ENCODE measurements at places on chromosomes 13 and 19.

DNA sequence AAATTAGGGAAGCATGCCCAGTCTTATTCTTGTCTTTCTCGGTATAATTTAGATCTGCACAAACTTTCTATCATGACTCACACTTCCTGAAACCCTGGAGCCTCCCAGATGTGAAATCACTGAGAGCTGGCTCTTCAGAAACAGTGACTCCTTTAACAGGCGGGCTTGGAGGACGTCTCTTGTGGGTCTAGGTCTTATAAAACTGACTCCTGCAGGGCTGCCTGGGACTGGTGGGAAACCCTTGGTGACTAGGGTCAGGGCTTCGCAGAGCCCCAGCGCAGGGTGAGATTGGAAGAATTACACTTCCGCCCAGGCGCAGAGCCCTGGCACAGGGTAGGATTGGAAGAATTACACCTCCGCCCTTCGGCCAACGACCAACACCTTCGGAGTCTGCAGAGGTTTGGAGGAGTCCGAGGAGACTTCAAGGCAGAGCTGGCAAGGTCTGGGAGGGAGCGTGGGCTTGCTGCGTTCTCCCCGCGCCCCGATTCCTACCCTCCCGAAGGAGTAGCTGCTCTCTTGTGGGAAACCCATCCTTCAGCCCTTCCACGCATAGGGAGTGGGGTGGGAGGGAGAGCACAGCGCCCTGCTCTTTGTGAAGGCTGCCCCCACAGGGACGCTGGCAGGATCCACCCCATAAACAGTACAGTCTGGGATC lies 43.4 kb upstream of the MAP3K10 start:
- no peak for DNase-seq

GRCh38 chr19:35587321-35587720 lies 1.3 kb downstream of the PMIS2 start:
- DNase-seq = no peak

DNA sequence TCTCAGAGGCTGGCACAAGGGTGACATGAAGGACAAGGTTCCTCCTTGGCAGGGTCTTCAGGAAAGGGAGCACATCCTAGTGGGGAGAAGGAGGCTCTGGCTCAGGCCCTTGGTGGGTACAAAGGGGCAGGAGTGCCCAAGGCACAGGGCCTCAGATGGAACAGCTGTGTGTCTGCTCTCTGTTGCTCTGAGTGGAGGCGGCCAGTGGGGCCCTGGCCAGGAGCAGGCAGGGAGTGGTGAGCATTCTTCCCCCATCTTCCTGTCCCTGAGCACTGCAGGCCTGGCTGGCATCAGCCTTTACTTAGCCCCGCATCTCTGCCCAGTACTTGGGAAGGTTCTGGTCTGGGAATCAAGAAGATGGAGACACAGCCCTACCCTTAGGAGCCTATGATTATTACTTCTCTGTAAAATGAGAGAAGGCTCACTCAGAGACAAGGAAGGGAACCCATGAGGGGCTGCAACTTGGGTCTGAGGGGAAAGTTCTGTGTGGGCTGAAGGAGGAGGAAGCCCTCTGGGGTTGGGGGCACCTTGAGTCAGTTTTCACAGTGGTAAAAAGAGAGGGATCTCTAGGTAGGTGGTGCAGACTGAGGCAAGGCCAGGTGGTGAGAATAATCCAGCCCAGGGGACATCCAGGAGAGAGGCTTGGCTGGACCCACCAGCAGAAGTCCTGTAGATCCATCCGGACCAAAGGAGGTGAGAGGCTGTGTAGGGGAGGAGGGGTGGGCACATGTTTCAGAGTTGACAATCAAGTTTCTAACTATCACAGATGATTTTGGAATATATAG lies 173.5 kb downstream of the TSHZ3 start:
- DNase-seq = no peak

GRCh38 chr19:2791440-2791839 lies 6.1 kb downstream of the THOP1 start:
- DNase-seq = no peak

DNA sequence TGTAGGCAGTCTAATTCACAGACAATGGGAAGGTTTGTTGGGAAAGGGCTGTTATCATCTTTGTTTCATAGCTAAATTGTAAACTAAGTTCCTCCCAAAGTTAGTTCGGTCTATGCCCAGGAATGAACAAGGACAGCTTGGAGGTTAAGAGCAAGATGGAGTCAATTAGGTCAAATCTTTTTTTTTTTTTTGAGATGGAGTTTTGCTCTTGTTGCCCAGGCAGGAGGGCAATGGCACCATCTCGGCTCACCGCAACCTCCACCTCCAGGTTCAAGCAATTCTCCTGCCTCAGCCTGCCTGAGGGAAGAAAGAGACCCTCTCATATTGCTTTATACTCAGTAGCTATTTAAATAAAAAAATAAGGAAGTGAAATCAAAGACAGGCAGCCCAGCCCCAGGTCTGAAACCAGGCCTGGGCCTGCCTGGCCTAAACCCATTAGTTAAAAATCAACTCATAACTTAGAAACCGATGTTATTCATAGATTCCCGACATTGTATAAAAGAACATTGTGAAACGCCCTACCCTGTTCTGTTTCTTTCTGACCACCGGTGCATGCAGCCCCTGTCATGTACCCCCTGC lies 297.4 kb upstream of the SGCG start:
- DNase-seq = no peak

DNA sequence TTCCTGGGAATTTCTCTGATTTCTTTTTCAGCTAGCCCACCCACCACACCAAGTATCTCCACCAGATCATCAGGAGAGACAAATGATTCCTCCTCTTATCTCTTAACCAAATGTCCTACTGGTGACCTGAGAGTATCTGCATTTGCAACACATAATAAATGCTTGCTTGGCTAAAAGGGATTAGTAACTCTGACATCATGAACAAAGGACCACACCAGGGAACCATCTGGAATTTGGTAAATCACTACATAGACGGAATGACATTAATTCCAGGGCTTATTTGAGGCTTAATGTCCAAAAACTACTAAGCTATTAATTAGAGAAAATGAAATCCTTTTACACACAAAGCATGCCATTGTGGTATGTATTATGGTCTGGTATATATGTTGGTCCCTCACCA lies 139.0 kb downstream of the RAP2A start:
- no peak for DNase-seq

DNA sequence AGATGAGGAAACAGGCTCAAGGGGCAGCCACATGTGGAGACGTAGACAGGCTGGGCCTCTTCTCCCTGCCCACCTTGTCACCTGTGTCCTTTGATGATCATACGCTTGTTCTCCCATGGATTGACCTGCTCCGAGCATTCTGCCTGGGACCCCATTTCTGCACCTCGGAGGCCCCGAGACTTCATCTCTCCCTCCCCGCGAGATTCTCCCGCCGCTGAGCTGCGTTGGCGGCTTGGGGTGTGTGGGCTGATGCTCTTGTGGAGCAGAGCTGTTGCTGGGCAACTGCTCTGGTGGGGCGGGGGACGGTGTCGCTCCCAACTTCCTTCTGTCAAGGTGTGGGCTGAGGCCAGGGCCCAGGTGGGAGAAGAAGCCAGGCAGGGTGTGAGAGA lies 22.1 kb downstream of the MAST3 start:
- DNase-seq = no peak

- peak; percentile 16 for DNase-seq
Observed at GRCh38 chr13:110354715-110355473, 47.8 kb downstream of the COL4A2 start.

- no peak for DNase-seq
Observed at GRCh38 chr13:24624801-24625231, 55.4 kb upstream of the ATP12A start.

DNA sequence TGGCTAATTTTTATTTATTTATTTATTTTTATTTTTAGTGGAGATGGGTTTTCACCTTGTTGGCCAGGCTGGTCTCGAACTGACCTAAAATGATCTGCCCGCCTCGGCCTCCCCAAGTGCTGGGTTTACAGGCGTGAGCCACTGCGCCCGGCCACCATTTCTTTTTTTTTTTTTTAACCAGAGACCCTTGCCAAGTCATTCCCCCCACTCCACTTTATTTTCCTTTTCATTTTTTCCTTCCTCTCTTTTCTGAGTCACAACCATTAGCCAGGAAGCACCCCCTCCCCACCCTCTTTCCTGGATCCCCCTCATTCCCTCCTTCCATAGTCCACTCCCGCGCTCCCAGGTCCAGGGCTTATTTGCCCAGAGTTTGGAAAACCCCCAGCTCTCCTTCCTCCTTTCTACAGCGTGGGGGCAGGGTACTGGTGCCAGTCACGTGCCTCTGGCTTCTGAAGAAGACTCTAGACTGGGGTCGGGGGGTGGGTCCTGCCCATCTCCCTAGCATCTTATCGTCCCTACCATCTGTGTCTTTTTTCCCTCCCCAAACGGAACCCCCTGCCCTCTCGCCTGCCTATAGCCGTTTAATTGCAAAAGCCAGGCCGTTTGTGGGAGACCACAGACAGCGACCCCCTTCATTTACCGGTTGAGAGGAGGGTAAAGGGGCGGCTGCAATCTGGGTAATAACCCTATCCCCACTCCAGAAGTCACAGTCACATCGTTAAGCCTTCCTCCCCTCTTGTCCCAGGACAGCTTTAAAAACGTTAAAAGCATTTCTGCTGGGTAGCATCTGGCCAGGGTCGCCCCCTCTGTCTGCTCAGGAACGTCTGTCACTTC lies 1.1 kb upstream of the CALR start:
- no peak for DNase-seq

DNA sequence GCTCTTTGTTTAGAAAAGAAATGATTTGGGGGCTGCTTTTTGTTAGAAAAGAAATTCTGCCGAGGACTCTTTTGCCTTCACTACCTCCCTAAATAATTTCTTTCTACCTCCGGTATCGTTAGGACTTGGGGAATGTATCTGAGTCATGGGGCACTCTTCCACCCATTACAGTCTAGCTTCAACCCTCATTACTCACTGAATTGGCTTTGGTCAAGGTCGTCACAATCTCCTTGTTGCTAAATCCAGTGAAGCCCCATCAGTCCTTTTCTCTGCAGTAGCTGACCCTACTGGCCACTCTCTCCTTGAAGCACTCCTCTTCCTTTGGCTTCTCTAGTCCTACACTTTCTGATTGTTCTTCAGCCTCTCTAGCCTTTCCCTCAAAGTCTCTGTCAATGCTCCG lies 34.0 kb downstream of the WDR87 start:
- DNase-seq = no peak

DNA sequence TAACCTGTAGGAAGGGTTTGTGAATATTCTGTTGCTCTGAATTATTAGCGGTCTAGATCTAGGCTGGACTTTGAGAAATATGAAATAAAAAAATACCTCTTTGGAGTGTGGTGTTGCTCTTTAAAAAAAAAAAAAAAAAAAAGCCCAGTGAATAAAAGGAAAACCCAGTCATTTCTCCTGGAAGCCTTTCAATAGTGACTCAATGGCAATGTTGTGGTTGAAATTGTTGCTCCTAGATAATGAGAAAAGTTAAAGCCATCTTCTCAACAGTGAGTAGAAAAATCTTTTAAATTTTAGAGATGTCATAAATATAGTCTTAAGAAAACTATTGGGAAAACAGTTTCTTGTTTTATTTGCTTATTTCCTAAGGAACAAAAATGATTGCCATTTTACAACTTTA lies 135.3 kb downstream of the RFC3 start:
- no peak for DNase-seq

GRCh38 chr13:88281841-88282240 lies 610.7 kb downstream of the SLITRK5 start:
- DNase-seq = no peak

- DNase-seq = no peak
Observed at GRCh38 chr13:108225440-108225839, 7.2 kb downstream of the ABHD13 start.

DNA sequence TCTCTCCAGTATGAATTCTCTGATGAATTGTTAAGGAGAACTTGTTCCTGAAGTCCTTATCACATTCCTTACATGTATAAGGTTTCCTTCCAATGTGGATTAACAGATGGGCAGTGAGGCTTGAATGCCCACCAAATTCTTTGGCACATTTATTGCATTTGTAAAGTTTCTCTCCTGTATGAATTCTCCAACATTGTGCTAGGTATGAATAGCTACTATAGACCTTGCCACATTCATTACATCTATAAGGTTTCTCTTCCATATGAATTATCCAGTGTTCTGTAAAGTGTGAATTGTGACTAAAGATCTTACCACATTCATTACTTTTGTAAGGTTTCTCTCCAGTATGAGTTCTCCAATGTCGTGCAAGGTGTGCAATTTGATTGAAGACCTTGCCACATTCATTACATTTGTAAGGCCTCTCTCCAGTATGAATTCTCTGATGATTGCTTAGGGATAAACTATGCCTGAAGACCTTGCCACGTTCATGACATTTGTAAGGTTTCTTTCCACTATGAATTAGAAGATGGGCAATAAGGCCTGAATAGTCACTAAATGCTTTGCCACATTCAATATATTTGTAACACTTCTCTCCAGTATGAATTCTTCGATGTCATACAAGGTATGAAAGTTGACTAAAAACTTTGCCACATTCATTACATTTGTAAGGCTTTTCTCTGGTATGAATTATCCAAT lies 20.4 kb downstream of the ZNF578 start:
- no peak for DNase-seq

DNA sequence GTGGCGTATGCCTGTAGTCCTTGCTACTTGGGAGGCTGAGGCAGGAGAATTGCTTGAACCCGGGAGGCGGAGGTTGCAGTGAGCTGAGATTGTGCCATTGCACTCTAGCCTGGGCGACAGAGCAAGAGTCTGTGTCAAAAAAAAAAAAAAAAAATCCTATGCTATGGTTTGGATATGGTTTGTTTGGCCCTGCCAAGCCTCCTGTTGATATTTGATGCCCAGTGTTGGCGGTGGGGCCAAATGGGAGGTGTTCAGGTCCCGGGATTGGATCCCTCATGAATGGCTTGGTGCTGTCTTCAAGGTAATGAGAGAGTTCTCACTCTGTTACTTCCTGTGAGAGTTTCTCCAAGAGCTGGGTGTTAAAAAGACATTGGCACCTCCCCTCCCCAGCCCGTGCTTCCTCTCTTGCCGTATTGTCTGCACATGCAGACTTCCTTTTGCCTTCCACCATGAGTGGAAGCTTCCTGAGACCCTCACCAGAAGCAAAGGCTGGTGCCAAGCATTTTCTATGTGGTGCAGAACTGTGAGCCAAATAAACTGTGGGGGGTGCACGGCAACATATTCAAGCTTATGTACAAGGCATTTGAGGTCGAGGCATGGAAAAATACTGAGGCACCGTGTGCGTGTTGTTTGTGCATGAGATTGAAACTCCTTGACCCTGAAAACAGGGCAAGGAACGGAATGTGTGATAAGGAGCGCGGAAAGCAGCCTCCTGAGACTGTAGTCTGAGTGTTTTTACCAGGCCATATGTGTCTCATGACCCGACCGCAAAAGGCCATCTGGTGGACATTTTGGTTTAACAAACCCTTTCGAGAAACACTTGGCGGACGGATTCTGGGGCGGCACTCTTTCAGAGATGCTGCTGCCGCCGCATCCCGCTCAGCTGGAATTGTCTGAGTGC lies 7.3 kb downstream of the SIGLEC9 start:
- DNase-seq = no peak

GRCh38 chr13:33471204-33471603 lies 185.6 kb upstream of the STARD13 start:
- no peak for DNase-seq

DNA sequence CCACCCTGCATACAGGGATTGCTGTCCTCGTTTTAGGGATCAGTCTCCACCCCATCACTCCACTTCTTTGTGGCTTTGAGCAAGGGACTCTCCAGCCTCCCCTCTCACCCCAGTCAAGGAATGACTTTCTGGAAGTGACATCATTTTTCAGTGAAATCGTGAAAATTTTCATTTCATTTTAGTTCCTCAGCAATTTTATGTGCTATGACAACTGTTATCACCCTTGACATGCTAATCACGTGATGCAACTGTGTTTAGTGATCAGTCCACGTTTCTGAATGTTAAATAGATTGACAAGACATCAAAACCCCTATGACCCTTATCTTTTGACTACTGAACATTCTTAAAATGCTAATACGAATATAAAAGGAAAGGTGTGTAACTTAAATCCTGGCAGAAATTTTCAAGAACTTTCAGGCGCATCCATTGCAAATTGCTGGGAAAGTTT lies 8.0 kb downstream of the C19orf81 start:
- DNase-seq = no peak

Data from NCI-H774 (cell line).